ENCODE measurements at places on chromosomes 1 and 21.

DNA sequence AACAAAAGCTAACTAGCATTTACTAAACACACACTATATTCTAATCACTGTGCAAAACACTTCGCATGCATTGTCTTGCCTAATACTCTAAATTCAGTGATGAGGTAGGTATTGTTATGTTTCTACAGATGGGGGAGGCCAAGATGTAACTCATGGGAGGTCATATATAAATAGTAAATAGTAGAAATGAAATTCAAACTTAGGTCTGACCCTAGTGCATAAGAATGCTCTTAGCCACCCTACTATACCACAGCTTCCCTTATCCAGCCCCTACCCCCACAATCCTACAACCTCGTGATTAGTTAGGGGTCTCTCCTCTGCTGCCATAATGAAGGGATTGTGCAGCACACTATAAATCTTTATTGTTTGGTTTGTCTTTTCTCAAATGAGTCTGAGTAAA lies 3.3 kb downstream of the PFDN2 start:
- peaks cover 18% of the 10 kb centered on the region for H3K36me3 ChIP-seq
- H3K4me3 ChIP-seq = no peak overlapping the region
- H3K27me3 ChIP-seq = no peaks in the 10 kb centered on the region

- no peak for DNase-seq
- H3K27me3 ChIP-seq = peaks cover 10% of the 10 kb centered on the region
- H3K4me3 ChIP-seq = no peak overlapping the region
- H3K27ac ChIP-seq = no peak overlapping the region
- peaks cover 6% of the 10 kb centered on the region for H3K4me1 ChIP-seq
Observed at GRCh38 chr1:94793296-94793656, 26.9 kb upstream of the SLC44A3 start.

GRCh38 chr1:14440731-14441130 lies 157.8 kb upstream of the KAZN start:
- H3K27ac ChIP-seq = no peak overlapping the region
- no peaks in the 10 kb centered on the region for H3K4me1 ChIP-seq
- H3K4me3 ChIP-seq = no peak overlapping the region
- DNase-seq = no peak

- peaks cover 9% of the 10 kb centered on the region for H3K27me3 ChIP-seq
- H3K36me3 ChIP-seq = peaks cover 34% of the 10 kb centered on the region
- peak overlapping the region; percentile 100 for H3K27ac ChIP-seq
- peaks cover 62% of the 10 kb centered on the region for H3K4me1 ChIP-seq
- no peak for DNase-seq
Observed at GRCh38 chr21:32770871-32771523, 558 bp downstream of the PAXBP1 start.

- H3K4me3 ChIP-seq = no peak overlapping the region
- DNase-seq = no peak
- H3K36me3 ChIP-seq = no peaks in the 10 kb centered on the region
- H3K27ac ChIP-seq = no peak overlapping the region
Observed at GRCh38 chr1:59509341-59509875, 212.5 kb downstream of the FGGY start.

- no peaks in the 10 kb centered on the region for H3K36me3 ChIP-seq
- peak; percentile 45 for DNase-seq
- peaks cover 5% of the 10 kb centered on the region for H3K4me1 ChIP-seq
- peaks cover 9% of the 10 kb centered on the region for H3K27me3 ChIP-seq
Observed at GRCh38 chr1:8987881-8988617, 38.2 kb downstream of the SLC2A7 start.

DNA sequence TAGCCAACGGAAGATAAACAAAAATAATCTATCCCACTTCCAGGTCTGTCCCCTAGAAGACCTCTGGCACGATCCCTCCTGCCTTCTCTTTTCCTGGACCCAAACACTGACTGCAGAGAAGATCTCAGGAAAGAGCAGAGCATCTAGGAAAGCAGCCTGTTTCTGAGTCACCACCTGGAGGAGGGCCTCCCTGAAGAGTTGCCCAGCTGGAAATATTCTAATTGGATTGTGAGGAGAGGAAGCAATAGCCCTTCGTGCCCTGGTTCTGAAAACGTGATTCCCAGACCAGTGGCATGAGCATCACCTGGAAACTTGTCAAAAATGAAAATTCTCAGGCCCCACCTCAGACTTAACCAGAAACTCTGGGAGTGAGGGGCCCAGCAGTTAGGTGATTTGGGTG lies 411.1 kb downstream of the SETD4 start:
- H3K36me3 ChIP-seq = no peaks in the 10 kb centered on the region
- no peak overlapping the region for H3K4me3 ChIP-seq
- peaks cover 65% of the 10 kb centered on the region for H3K27me3 ChIP-seq
- no peak overlapping the region for H3K27ac ChIP-seq

GRCh38 chr1:31368611-31369107 lies 4.2 kb downstream of the FABP3 start:
- H3K36me3 ChIP-seq = peaks cover 20% of the 10 kb centered on the region
- no peaks in the 10 kb centered on the region for H3K27me3 ChIP-seq
- no peak overlapping the region for H3K4me3 ChIP-seq
- peaks cover 16% of the 10 kb centered on the region for H3K4me1 ChIP-seq
- no peak overlapping the region for H3K27ac ChIP-seq

DNA sequence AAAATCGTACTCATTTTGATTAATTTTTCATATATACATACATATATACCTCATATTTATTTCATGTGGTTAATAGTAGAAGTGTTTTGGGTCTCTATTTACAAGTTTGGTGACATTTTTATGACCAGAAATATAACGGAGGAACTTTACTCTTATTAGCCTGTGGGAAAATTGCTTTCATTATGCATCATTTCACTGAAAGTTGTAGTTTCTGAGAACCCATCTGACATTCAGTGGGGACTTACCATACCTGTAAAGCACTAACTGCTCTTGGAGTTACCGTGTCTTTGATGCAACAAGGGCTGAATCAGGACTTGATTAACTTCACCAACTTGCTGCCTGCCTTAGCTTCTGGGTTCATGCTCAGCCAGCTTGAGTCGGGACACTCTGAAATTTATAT lies 49.9 kb upstream of the ITPKB start:
- no peak for DNase-seq
- no peak overlapping the region for H3K4me3 ChIP-seq
- H3K36me3 ChIP-seq = no peaks in the 10 kb centered on the region
- no peak overlapping the region for H3K27ac ChIP-seq
- H3K4me1 ChIP-seq = no peaks in the 10 kb centered on the region

DNA sequence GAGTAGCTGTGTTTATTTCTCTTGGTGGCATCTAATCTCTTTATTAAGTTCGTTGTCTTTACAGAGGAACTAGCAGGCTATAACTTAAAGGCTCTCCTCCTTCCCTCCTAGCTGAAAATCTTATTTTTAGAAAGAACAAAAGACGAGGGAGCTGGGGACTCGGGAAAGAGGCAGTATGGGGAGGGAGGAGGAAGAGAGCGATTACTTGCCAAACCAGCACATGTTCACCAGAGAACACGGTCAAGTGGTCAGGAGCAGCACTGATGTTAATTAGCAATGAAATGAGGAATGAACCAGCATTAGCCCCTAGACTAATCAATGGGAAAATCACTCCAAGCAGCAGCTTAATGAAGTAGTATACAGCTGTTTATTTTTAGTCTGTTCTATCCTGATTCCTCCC lies 171.3 kb upstream of the ESRRG start:
- H3K36me3 ChIP-seq = no peaks in the 10 kb centered on the region
- H3K4me3 ChIP-seq = no peak overlapping the region
- DNase-seq = no peak

- no peak overlapping the region for H3K4me3 ChIP-seq
- H3K27me3 ChIP-seq = peaks cover 8% of the 10 kb centered on the region
- H3K4me1 ChIP-seq = no peaks in the 10 kb centered on the region
- H3K36me3 ChIP-seq = no peaks in the 10 kb centered on the region
- DNase-seq = no peak
Observed at GRCh38 chr1:46211051-46211450, 7.9 kb downstream of the LURAP1 start.

DNA sequence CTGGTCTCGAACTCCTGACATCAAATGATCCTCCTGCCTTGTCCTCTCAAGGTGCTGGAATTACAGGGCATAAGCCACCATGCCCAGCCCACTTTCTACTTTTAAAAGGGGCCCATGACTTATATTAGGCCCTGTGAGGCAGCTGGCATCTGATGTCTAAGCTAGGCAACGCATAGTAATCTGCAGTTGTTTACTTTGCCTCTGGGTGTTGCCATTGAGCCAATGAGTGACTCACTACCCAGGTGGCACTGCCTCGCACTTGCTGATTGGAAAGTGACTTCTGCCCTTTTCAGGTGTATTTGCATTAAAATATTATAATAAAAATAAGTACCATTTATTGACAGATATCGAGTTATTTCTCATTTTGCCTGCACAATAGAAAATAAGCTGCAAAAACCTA lies 84.9 kb downstream of the KIF14 start:
- H3K4me1 ChIP-seq = peaks cover 14% of the 10 kb centered on the region
- no peak overlapping the region for H3K4me3 ChIP-seq
- no peak for DNase-seq
- H3K36me3 ChIP-seq = peaks cover 6% of the 10 kb centered on the region

DNA sequence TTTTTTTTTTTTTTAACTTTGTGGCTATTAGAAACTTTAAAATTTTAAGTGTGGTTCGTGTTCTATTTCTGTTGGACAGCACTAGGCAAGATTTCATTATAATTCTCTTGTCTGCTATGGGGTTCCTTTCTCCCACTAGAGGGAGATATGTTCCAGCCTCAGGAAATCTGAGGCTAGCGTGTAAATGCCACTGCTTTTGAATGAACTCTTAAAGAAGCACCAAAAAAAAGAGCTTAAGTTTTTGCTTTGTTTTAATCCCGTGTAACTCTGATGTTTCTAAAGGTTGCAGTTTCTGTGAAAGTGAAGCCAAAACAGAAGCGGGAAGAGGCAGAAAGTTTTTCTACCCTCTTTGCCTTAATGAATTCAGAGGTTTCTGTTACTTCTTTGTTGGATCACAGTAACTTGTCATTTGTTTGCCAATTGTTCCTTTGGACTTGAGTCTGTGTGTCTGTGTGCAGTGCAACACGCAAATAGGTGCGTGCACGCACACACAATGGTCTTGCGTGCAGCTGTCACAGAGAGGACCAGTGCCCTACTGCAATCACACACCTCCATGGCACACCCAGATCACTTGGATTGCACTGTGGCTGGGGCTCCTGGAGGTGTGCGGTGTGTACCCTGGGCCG lies 32.3 kb downstream of the HHAT start:
- no peak for DNase-seq
- H3K4me3 ChIP-seq = no peak overlapping the region
- H3K4me1 ChIP-seq = no peaks in the 10 kb centered on the region
- H3K27me3 ChIP-seq = no peaks in the 10 kb centered on the region

DNA sequence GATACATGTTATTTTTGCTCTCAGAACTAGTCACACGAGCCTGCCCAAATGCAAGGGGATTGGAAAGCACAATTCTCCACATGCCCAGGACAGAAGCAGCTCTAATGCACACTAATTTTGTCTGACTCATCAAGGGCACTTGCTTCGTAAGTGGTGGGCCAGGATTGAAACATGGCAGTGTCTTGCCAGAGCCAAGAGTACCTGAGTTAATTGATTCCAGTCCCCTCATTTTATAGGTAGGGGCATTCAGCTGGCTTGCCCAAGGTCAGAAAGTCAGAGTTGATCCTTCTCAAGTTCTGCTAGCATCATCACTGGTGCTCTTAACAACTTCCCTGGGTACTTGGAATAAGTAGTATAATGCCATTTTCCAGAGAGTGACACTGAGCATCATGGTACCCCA lies 356.1 kb downstream of the ZNF326 start:
- DNase-seq = no peak
- H3K4me3 ChIP-seq = no peak overlapping the region
- H3K27ac ChIP-seq = no peak overlapping the region
- no peaks in the 10 kb centered on the region for H3K36me3 ChIP-seq
- peaks cover 7% of the 10 kb centered on the region for H3K27me3 ChIP-seq
- no peaks in the 10 kb centered on the region for H3K4me1 ChIP-seq

GRCh38 chr1:94270801-94271203 lies 33.4 kb upstream of the ARHGAP29 start:
- peaks cover 48% of the 10 kb centered on the region for H3K27me3 ChIP-seq
- no peaks in the 10 kb centered on the region for H3K4me1 ChIP-seq
- DNase-seq = no peak
- no peak overlapping the region for H3K27ac ChIP-seq
- H3K36me3 ChIP-seq = no peaks in the 10 kb centered on the region
- H3K4me3 ChIP-seq = no peak overlapping the region

- H3K4me1 ChIP-seq = peaks cover 5% of the 10 kb centered on the region
- peak; percentile 8 for DNase-seq
- peaks cover 2% of the 10 kb centered on the region for H3K36me3 ChIP-seq
- peaks cover 56% of the 10 kb centered on the region for H3K27me3 ChIP-seq
Observed at GRCh38 chr1:7420098-7420445, 351.0 kb upstream of the VAMP3 start.

DNA sequence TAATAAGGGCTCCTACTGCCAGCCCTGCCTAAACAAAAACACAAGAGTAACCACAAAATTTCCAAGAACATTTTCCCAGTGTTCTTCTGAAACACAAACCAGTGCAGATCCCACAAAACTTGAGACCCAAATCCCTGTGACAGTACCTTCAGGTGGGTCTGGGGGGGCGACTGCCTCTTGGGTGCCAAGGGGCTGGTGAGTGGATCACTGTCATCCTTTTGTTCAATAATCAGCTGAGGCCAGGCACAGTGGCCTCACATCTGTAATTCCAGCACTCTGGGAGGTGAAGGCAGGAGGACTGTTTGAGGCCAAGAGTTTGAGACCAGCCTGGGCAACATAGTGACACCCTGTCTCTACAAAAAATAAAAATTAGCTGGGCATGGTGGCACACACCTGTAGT lies 87.6 kb downstream of the GLIS1 start:
- no peak for DNase-seq
- H3K27ac ChIP-seq = no peak overlapping the region
- no peaks in the 10 kb centered on the region for H3K36me3 ChIP-seq

DNA sequence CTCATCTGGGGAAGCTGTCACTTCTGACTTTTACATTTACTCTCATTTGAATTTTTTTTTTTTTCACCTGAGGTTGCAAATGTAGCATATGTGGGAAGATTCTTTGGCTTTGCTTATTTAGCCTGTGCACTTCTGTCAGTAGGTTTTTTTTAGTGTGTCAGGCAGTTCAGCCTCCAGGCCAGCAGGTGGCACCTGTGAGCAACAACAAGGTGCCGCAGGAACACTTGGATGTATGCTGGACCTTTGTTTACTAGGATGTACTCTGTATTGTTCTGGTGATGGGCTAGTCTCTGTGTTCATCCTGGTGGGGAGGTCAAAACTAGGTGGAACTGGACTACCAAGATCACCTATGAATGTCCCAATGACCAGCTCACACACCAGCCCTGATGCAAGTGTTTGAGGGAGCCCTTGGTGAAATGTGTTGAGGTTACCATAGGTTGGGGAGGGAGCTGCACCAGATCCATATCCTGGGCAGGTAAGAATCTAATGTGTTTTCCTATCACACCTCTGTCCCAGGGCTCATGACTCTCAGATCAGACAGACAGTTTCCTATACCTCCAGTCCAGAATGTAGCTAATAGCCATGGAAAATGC lies 618.2 kb downstream of the BRINP3 start:
- H3K4me3 ChIP-seq = no peak overlapping the region
- H3K36me3 ChIP-seq = no peaks in the 10 kb centered on the region
- H3K4me1 ChIP-seq = no peaks in the 10 kb centered on the region
- no peak overlapping the region for H3K27ac ChIP-seq

DNA sequence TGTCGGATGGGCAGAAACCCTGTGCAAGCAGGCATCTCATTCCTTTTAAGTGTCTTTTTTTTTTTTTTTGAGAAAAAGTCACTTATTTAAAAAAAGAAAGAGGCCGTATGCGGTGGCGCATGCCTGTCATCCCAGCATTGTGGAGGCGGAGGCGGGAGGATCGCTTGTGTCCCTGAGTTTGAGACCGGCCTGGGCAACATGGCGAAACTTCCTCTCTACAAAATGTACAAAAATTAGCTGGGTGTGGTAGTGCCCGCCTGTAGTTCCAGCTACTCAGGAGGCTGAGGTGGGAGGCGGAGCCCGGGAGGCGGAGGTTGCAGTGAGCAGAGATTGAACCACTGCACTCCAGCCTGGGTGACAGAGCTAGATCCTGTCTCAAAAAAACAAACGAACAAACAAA lies 1.7 kb downstream of the GPR137B start:
- H3K27ac ChIP-seq = no peak overlapping the region
- peaks cover 22% of the 10 kb centered on the region for H3K27me3 ChIP-seq
- DNase-seq = no peak
- H3K4me1 ChIP-seq = peaks cover 72% of the 10 kb centered on the region
